ENCODE measurements at places on chromosomes 1 and 21.

DNA sequence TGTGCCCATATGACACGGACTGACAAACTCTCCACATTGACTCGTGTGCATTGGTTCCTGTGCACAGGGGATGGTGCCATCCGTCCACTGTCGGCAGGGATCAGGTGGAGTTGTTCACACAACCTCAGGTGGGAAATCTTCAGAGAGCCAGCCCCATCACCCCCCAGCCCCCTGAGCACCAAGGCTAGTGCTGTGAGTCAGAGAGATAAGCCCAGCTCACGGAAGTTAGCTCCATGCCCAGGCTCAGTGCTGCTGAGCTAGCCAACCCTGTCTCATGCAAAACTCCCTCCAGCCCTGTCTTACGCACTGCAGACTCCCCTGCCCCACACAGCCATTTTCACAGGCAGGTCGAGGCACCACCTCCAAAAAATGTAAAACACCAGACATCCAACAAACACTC, 139.0 kb upstream of the NGF start:
- DNase-seq, result no peak

GRCh38 chr1:234710936-234711724, 101.2 kb upstream of the IRF2BP2 start:
- no peak for DNase-seq

DNA sequence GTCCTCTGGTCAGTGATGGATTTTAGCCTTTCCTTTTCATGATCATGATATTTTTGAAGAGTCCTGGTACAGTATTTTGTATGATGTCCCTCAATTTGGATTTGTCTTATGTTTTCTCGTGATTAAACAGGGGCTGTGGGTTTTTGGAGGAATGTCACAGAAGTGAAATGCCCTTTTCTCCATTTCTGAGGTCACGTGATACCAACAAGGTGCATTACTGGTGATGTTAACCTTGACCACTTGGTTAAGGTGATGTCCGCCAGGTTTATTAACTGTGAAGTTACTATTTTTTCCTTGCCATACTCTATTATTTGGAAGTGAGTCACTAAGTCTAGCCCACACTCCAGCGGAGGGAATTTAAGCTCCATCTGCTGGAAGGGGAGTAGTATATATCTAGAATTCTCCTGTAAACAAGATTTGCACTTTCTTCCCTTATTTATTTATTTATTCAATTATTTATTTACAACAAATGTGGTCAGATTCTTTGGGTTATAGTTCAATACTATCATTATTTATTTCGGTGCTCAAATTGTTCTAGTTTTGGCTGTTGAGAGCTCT, 123.4 kb downstream of the HIVEP3 start:
- DNase-seq, result no peak

DNA sequence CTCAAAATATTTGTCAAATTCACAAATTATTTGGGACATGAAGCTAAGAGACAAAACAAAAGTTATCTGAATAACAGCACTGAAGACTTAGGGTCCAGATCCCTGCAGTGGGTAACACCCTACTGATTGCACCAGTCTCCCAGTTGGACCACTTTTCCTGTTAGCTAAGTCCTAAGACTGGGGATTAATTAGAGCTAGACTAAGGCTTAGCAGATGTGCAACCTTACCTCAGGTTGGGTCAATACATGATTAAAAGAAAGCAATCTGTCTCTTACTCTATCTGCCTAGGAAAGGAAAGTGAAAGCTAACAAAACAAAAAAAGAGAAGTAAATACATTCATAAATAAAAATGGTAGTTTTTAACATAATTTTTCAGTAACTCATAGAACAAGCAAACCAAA, 737.2 kb upstream of the CHRM3 start:
- DNase-seq, result no peak

- no peak for DNase-seq
Observed at GRCh38 chr1:245241526-245242130, 86.8 kb downstream of the KIF26B start.

DNA sequence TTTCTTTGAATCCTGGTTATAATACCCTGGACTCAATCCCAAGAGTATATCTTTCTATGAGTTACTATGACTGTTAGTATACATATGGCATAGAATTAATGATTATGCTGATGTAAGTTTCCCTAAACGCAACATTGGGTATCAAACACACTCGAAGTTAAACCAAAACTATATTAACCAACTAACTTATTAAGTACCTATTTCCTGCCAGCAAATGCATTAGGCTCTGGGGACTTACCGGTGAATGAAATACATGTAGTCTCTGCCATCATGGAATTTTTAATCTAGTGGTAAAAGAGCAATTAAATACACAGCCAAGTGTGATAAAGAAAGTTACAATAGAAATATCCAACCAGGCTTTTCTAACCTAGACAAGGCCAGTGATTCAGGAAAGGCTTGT, 193.6 kb upstream of the ADGRL2 start:
- no peak for DNase-seq

DNA sequence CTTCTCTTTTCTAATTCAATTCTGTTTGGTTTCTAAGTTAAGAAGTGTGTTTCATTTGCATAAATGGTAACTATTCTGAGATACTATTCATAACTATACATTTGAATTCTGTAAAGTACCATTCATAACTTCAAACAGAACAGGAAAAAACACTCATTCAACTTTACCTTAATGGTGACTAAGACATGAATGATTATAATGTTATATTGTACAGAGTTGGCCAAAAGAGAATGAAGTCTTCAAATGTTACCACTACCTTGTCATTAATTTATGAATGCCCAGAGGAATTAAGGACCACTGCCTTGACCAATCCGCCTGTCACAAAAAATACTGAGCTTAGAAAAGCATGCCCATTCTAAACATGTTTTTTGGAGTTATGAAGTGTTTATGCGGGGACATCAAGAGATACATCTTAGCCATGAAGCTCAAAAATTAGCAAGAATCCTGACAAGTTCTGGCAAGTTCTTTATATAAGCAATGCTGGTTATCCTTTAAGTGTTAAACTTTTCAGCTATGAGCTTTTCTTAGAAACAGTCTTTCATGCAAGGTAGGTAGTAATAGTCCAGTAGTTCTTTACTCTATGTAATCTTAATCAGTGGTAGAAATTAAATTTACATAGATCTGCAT, 7.9 kb downstream of the WASF2 start:
- no peak for DNase-seq

DNA sequence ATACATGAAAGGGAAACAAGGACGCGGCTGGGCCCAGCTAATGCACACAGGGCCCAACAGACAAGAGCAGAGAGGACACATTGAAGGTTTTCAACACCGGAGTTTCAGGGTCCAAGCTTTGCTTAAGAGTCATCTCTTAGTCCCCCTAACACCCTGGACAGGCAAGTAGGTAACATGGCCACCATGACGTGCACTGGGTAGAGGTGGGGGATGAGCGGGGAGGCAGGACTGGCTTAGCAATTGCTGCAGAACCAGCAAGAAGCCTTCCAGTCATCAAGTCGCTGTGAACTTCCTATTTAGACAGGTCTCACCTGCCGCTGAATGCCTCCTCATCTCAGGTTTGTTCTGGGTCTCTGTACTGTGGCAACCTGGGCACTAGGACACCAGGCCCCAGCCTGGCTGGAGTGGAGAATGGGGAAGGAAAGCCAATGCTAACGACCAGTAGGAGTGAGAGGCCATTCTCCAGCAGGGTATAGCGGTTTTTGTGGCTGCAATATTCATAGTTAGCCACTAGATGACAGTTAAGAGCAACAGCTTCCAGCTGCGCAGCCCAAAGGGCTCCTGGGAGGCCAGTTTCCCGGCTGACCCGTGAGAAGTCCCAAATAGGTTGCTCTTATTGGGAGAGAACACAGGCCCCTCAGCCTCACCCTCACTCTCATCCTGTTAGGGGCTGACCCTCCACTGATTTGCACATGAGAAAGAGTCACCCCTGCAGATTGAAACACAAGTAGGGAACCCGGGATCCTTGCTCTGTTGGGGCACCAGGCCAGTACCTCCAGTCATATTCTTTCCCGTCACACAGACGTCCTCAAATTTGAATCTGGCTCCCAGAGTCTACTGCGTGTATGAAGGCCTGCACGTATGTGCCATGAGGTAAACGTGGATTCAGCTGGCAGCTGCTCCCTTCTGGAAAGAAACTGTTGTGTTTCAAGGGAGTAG, 6.0 kb upstream of the PIGC start:
- no peak for DNase-seq

DNA sequence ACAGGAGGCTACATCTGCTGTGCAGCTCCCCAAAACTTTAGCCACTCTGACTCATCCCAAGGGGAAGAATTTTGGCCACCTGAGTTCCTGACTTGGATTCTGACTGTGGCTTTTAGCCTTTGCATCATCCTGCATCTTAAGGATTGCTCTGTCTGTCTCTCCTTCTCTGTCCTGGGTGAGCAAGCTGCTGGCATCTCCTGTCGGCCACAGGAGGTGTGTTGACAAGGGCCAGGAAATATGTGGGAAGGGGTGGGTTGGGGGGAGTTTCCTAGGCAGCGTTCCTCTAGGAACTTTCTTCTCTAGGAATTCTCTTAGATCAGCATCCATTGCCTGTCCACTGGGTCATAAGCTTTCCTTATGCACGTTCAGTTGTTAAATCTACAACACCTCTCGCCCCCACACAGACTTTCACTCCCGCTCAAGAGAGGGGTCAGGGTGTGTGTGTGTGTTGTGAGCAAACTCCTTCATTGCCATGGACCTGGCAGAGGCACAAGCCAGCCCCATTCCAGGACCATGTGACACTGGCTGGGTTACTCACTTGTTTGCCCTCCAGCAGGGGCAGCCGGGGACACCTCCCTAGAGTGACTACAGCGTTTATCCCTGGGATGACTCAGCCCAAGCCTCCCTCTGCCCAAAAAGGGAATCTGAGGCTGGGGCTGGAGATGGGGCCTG, 145.0 kb upstream of the DUSP10 start:
- DNase-seq, result no peak

GRCh38 chr1:29635501-29636263, 399.4 kb downstream of the PTPRU start:
- no peak for DNase-seq

DNA sequence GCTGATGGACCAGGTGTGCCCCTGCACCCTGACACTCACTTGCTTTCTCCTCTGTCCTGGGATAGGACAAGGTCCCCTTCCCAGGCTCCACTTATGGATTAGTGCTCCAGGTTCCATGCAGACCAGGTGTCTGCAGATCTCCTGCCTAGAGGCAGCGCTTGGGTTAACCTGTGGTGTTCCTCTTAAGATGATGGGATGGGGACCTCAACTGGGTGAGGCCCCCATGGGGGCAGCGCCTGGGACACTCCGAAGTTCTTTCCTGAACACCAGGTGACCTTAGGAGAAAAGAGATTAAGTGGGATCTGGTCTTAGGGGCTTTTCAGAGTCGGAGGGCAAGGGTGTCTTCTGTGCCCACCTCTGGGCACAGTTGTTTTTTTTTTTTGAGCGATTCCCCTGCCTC, 21.2 kb downstream of the TNNT2 start:
- DNase-seq, result no peak

DNA sequence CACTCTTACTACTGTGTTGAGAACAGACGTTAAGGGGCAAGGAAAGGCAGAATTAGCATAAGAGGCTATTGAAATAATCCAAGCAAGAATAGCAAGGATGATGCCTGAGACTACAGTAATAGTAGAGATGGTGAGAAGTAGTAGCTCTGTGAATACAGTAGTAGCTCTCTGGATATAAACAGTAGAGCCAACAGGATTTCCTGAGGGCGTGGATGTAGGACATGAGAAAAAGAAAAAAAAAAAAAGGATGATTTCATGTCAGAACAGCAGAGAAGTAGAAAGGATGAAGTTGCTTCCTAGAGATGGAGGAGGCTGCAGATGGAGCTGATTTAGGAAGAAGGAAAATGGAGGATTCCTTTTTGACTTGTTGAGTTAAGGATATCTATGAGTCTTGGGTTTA, 112.3 kb downstream of the OMA1 start:
- DNase-seq, result no peak

- no peak for DNase-seq
Observed at GRCh38 chr1:11180342-11180744, 8.8 kb upstream of the ANGPTL7 start.

DNA sequence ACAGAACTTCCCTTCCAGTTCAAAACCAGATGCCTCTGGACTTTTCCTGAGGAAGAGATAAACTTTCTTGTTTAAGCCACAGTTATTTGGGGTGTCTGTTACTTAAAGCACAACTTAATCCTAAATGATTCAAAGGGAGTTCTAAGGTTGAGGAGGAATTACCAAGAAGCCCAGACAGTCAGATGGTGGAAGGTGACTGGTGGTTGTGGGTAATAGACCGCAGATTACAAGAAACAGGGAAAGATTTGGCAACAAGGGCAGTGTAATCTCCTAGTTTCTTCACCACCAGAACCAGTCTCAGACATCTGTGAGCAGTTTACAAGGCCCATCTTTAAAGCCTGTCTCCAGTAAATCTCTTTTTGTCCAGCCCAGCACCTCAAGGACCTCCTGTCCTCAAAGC, 130.1 kb upstream of the CTTNBP2NL start:
- DNase-seq, result no peak

DNA sequence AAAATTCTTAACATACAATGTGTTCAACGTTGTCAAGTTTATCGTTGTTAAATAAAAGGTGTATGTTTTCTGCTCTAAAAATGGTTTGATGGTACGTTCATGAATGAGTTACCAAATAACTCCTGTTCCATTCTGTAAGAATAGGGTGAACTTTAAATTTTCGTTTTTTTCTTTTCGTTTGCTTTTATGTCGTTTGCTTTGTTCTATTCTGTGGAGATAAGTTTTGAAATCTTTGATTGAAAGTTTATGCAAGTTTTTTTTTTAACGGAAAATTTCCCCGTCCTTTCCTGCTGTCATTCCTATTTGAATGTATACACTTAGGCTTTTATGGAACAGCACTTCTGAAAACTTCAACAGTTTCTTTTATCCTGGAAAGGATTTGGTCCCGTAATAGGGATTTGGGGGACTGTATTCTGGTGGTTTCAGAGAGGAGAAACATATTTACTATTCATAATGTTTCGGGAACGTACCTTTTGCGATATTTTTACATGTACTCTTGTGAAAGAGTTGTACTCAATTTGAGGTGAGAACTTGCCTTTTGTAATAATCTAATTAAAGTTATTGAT, 1.7 kb downstream of the DR1 start:
- DNase-seq, result no peak

GRCh38 chr1:46175243-46175642, 356 bp downstream of the TSPAN1 start:
- DNase-seq, result no peak

DNA sequence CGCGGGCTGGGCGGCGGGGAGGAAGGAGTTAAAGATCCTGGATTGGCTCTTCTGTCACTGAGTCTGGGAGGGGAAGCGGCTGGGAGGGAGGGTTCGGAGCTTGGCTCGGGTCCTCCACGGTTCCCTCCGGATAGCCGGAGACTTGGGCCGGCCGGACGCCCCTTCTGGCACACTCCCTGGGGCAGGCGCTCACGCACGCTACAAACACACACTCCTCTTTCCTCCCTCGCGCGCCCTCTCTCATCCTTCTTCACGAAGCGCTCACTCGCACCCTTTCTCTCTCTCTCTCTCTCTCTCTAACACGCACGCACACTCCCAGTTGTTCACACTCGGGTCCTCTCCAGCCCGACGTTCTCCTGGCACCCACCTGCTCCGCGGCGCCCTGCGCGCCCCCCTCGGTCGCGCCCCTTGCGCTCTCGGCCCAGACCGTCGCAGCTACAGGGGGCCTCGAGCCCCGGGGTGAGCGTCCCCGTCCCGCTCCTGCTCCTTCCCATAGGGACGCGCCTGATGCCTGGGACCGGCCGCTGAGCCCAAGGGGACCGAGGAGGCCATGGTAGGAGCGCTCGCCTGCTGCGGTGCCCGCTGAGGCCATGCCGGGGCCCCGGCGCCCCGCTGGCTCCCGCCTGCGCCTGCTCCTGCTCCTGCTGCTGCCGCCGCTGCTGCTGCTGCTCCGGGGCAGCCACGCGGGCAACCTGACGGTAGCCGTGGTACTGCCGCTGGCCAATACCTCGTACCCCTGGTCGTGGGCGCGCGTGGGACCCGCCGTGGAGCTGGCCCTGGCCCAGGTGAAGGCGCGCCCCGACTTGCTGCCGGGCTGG, at the start of gene NPR1:
TSS of gene NPR1 (plus strand) at position 170 of the 818 bp plus-strand sequence. CDS start at position 591, 421 bp downstream.
- no peak for DNase-seq
